ENCODE measurements at places on chromosomes 5 and 9.

- no peak for DNase-seq
These were observed 14.6 kb downstream of the SPATA9 start for GRCh38 chr5:95668216-95668615.

DNA sequence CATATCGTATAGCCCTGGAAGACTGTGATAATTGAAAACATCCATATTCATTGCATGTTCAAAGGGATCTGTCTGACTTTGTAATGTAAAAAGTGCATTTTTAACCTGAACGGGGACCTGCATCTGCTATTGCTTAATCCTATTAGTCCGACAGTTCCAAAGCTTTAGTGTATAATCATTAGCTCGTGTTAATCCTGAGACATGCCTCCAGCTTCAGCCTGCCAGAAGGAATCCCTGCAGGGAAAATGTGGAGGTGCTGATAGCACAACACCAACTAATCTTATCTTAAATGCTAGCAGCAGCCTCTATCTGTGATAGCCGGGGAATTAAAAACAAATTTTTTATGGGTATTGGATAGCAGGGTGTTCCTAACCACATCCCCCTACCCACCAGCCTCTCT lies 495.2 kb downstream of the TLE4 start:
- DNase-seq = no peak

DNA sequence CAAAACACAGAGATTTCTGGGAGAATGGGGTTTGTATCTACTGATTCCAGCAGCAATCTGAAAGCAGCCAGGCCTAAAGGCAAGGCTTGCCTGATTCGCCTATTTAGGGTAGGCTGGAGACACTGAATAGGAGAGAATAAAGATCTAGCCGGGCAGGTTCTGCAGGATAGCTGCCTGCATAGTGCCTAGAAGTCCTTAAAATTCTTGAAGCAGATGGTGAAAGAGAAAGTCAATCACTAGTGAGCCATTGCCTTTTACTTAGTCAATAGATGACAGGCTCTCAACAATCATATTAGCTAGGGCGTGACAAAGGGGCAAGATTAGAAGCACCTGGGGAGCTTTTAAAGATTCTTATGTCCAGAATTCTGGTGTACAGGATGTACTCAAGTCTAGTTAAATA lies 522.7 kb downstream of the HTR1A start:
- peak; percentile 6 for DNase-seq

GRCh38 chr5:157006262-157006661 lies 43.2 kb upstream of the TIMD4 start:
- no peak for DNase-seq

DNA sequence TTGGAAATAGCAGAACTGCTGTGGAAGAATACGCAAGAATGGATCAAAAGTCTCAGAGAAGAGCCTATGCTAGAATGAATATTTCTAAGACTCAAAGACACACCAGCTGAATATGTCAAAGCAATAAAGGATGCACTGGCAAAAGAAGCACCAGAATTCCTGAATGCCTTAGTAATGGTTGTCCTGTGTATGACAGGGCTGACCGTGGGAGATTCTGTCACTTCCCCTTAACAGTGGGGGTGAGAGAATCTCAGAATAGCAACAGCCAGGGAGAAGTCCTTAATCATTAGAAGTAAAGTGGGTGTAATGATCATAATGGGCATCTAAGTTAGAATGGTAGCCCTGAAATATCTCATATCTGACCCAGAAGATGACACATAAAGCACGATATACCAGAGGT lies 14.6 kb upstream of the PRR16 start:
- no peak for DNase-seq

DNA sequence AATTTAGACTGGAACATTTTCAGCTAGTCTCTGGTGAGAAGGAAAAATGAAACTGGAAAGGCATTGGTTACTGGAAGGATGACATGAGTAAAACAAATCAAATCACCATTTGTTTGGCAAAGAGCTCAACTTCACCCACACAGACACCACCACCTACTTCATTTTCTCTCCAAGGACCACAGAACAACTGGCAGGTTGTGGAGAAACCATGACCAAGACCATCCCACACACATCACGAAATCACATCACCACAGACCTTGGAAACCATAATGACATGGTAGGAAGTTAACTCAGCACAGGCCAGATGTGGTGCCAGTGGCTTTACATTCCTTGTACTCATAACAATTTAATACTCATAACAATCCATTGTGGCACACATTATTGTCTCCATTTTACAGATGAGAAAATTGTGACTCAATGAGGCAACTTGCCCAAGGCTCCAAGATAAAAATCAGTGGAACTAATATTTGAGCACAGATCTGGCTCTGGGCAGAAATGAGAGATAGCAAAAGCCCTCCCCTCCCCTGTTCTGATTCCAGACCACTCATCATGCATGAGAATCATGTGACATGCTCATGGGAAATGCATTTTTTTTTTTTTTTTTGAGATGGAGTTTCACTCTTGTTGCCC lies 7.5 kb downstream of the OR1K1 start:
- DNase-seq = no peak

DNA sequence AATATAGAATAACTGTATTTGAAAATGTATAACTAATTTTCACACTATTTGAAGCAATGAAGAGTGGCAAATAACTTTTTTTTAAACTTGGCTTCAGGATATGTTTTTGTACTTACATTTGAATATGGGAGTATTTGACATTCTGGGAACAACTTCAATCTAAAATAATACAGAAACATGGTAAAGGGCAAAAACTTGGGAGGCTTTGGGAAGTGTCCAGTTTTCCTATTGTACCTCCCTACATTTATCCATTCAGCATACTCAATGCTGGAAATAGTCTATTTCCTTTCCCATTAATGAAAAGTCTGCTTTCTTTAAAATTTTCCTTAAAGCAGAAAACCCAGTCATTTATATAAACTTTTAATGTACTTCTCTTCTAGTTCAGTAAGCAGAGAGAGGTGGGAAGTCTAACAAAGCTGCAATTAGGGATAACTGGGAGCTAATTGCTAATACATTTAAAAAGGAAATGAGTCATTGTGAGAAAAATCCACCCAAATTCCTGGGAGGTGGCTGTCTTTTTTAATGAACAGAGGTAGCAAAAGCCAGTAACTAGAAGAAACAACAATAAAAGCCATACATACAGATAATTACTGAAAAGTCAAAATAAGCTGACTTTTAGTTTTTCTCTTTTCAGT lies 128.8 kb downstream of the FBN2 start:
- DNase-seq = no peak

DNA sequence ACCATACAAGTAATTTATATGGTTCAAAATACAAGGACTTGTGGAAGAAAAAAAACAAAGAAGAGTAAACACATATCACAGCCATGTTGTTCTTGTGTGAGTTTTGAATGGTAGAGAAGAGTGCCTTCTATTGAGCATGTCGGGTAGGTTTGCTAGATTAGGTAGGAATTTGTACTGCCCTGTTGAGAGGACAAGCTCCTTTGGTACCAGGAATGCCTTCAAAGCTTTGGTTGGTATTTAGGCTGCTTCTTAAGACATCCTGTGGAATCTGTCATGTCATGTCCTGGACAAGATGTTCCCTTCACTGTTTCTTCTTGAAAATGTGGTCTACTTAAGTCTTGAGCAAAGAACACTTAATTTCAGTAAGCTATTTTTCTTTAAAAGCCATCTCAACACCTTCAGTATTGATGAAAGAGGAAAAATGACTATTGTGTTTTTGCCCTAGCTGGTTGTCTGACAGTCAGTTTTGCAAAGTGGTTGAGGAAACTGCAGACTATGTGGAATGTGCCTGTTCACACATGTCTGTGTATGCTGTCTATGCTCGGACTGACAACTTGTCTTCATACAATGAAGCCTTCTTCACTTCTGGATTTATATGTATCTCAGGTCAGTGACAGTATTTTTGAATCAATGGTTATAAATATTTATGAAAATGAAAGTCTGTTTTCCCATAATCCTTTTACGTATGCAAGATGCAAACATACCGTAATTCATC lies 296.9 kb downstream of the ADGRV1 start:
- no peak for DNase-seq
